ENCODE measurements at places on chromosomes 2 and 18.

GRCh38 chr2:85605406-85606115 is 3.1 kb upstream of the TMEM150A start:
- no peak for DNase-seq

DNA sequence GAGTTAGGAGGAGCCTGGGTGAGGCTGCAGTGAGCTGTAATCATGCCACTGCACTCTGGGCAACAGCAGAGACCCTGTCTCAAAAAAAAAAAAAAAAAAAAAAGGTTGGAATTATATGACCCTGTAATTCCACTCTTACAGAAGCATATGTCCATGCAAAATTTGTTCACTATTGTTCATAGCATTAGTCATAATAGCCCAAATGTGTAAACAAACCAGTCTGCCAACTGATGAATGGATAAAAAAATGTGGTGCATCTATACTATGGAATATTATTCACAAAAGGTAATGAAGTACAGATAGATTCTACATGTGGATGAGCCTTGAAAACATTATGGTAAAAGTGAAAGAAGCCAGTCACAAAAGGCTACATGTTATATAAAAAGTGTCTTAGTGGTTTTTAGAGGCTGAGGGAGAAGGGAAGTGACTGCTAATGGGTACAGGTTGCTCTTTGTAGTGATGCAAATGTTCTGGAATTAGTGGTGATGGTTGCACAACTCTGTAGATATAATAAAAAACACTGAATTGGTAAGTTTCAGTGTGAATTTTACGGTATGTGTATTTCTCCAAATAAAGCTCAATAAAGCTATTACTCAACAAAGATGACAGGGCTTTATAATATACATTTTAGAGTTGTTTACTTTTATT is 9.4 kb downstream of the COA5 start:
- DNase-seq, result no peak

DNA sequence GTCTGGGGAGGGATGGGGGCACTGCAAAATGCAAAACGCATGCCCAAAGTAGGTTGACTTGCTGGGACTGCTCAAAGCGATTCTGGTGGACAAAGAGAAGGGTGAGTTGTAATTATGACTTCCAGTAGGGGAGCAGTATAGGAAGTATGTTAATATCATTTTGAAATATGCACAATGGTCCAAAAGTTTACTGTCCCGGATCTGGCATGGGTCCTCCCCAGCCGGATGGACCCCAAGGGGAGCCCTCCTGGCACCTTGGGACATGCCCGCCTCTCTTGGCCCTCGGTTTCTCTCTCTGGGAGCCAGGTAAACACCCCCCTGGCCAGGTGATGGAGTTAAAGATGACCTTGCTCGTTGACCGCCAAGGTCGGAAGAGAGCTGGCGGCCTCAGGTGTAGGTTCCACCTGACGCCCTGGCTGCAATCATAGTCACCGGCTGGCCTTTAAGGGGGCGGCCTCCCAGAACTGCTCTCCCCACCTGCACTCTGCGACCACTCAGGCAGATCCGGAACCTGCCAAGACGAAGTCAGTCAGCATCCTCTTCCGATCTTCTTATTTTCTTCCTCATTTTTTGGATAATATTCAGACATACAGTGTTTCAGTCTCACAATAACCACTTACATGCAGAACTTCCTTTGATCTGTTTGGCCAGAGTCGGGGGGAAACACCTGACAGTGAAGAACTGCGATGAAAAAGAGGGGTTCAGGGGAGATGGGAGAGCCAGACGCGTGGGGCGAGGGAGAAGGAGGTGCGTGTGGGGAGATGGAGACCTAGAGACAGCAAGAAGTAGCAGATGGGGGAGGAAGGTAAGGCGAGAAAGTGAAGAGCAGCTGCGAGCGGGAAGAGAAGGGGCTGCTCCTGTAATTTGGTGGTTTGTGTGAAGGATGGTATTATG is 148.3 kb downstream of the MEIS1 start:
- DNase-seq, result no peak

DNA sequence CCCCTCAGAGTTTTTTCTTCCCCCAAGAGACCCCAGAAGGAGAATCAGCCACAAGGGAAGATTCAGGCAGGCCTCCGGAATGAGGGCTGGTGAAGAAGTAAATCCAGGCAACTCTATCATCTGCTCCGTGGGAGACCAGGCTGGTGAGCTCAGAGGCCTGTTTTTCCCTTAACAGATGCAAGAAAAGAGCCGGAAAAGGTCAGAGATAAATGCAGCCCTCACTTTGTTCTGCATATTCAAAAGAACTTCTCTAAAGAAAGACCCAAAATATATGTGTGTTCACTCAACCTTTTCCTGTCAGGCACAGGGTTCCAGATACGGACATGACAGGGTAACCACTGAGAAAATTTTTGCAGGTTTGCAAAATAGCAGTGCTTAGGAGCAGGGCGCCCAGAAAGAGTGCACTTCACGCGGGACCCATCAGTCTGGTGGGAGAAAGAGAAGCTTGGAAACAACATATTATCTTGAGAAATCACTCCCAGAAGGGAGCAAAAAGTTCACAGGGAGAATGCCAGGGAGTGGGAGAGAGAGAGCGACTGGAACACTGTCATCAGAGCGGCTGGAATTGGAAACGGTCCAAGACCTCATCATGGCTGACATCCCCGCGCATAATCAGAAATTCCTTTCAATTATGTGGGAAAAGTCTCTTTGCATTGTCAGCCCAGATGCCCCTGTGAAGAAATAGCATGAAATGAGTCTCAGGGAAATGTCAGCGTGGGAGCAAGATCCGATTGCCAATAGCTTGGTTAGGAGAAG is 244.8 kb upstream of the SLC14A2 start:
- DNase-seq, result no peak

- no peak for DNase-seq
Measured at GRCh38 chr2:126672980-126673605, 17.1 kb downstream of the GYPC start.

GRCh38 chr2:200695601-200696000 is 109.8 kb downstream of the AOX1 start:
- no peak for DNase-seq

- DNase-seq, result no peak
Measured at GRCh38 chr2:237326266-237327171, 87.4 kb downstream of the COL6A3 start.

DNA sequence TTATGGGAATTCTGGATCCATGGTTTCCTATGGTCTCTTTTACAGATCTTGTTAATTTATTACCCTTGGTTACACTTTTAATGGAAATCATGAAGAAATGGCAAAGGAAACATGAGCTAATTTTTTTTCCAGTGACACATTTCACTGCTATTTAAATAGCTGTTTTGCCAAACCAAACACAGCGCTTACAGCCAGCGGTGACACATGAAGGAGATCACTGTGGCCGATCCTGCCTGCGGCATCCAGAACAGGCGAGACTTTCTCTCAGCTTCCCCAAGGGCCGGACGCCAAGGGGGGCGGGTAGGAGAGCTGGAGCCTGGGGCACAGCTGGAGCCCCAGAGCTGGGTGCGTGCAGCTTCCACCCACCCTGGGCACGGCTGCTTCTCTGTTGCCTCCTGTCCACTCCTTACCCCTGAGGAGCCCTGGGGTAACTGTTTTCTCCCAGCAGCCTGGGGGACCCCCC is 81.4 kb upstream of the PKDCC start:
- no peak for DNase-seq

DNA sequence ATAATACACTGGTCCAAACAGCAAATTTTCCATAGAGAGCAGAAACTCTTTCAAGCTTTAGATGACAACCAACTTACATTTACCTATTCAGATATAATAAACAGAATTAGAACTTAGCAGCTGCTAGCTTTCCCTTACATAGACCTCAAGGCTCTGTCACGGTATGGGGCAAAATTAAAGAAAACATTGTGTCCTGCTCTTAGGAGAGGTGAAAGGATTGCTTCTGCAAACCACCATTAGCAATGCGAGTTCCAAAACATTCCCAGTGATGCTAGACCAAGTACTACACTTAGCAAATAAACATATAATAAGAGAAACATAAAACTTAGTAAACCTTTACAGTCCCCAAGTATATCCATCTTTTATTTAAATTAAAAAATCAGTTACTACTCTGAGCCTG is 183.3 kb downstream of the CAMKMT start:
- DNase-seq, result no peak

DNA sequence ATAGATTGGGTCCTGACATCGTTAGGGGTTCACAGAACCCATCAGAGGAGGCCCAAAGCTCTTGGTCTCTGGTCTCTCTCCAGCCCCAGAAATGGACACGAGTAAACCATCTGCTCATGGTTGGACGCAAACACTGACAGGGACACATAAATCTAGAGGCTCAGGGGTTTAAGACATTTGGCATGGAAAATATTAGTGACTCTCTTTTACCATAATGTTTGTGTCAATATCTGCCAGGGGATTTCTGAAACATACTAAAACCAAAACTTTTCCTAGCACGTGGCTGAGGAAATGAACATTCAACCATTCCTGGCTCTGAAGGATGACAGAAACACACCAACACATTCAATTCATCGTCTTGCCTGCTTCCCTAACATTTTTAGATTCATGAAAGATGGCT is 226.2 kb downstream of the SP3 start:
- no peak for DNase-seq

GRCh38 chr2:10444463-10444862 is 3.7 kb downstream of the ODC1 start:
- peak; percentile 17 for DNase-seq

DNA sequence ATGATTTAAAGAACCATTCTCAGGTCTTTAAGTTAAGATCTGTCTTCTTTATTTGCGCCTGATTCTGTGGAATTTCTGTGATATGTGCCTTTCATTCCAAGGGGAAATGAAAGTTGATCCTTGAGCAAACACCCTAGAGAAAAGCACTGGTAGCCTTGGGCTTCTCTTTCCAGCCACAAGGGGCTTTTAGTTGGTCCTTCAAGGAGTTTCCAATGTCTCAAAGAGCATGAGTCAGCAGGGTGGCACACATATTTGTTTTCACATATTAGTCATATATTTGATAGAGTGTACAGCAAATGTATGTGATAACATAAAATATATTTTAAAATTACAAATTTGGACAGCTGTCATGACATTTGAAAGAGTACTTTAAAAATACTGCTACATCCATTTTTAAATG is 339.5 kb downstream of the TXNL1 start:
- DNase-seq, result no peak

GRCh38 chr2:32464431-32464830 is 107.6 kb downstream of the BIRC6 start:
- no peak for DNase-seq

DNA sequence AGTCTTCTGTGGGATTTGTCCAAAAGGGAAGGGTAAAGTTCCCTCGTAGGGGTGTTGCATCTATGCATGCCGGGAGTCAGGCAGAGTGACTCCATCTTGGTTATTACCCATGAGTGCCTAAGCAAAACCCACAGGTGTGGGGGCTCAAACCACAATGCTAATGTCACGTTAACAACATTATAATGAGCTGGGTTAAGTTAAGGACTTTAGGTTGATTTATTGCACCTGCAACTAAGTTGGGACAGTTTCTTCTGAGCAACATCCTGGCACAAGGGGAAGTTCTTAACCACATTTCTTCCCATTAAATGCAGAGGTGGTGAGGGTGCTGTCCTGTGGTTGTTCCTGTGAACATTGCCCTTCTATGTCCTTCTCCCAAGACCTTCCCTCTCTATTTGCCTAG is 1596.8 kb upstream of the SLC39A10 start:
- DNase-seq, result no peak

DNA sequence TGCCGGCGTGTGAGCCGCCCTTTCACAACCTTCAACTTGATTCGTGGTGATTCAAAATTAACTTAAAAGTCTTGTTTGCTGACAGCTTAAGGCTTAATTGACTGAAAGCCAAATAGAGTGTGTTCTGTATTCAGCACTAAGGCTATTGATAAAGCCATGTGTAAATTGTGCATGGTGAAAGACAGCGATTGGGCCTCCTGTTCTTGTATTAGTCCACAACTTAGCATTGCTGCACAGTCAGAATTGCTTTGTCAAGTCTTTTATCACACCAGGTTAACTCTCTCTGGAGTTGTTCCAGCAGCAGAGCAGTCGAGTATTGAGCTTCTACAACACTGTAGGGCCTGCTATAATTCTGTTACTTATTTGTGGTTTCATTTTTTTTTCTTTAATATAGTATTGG is 210.1 kb downstream of the WDR7 start:
- DNase-seq, result no peak

DNA sequence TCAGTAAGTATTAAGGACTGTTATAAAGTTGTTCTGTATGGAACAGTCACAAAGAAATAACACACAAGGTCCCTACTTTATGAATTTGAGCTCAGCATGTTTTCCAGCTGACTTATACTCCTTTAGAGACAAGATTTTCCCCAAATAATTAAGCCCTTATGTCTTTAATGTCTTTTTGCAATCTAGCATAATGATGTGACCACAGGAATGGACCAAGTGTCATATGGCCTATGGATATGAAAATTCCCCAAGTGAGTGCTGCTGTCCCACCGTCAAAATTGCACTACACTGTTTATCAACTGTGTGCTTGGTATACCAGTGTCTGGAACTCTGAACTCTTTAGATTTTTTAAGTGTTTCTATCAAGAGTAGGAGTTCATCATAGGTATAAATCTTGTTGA is 369.6 kb downstream of the PID1 start:
- DNase-seq, result no peak

GRCh38 chr2:130981667-130982066 is 111.6 kb downstream of the FAM168B start:
- no peak for DNase-seq

DNA sequence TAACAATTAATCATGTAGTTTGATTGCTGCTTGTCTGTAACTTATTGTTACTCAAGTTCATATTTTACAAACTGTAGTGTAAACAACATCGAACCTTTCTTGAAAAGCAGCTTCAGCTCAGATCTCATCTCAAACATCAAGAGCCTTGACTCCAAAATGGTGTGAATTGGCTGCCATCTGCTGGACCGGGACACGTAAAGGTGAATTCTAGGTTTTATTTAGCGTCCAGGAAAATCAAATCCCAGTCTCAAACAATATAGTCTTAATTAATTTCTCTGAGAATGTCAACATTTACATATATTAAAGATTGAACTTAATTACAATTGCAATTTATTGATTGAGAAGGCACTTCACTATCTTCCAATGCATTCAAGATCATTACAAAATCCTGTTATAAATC is 453.0 kb downstream of the GALR1 start:
- no peak for DNase-seq

- DNase-seq, result no peak
Measured at GRCh38 chr18:36594621-36595020, 234.2 kb downstream of the TPGS2 start.

DNA sequence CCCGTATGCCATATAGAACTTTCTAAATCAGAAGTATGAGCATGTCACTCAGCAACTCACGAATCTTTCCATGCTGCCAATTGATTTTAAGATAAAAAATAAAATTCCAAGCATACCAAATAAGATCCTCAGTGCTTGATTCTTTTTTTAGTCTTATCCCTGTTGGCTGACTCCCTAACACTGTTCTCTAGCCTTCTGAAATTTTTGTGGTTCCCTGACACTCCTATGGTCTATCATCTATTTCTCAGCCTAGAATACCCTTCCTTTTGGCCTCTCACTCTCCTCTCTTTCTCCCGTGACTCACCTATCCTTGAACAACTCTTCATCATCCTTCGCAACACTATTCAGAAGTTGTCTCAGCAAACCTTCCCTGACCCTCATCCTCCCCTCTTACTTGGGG is 50.5 kb downstream of the CCDC141 start:
- DNase-seq, result no peak

DNA sequence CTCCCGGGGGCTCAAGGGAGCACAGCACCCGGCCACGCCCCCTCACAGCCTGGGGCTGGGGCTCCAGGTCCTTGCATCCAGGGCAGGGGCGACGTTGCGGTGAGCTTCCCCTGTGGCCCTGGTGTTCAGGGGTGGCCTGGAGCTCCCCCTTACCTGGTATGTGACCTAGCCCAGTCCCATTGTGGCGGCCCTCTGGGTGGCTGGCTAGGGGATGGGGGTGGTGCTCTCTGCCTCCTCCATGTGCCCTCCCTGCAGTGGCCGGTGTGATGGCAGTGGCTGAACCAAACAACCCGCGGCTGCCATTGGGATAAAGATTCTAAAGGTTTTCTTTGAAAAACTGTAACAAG is 288.3 kb downstream of the RDH14 start:
- DNase-seq, result no peak

Measured in stimulated activated naive CD4-positive, alpha-beta T cell treated with Interleukin-2 at 50 U/mL for 16 hours (primary cell).